ENCODE measurements at places on chromosomes 12 and 14. TPM values are rescaled to one million over a fixed set of nuclear protein-coding genes. Genes with fewer than 3 reads are reported as not detected.

DNA sequence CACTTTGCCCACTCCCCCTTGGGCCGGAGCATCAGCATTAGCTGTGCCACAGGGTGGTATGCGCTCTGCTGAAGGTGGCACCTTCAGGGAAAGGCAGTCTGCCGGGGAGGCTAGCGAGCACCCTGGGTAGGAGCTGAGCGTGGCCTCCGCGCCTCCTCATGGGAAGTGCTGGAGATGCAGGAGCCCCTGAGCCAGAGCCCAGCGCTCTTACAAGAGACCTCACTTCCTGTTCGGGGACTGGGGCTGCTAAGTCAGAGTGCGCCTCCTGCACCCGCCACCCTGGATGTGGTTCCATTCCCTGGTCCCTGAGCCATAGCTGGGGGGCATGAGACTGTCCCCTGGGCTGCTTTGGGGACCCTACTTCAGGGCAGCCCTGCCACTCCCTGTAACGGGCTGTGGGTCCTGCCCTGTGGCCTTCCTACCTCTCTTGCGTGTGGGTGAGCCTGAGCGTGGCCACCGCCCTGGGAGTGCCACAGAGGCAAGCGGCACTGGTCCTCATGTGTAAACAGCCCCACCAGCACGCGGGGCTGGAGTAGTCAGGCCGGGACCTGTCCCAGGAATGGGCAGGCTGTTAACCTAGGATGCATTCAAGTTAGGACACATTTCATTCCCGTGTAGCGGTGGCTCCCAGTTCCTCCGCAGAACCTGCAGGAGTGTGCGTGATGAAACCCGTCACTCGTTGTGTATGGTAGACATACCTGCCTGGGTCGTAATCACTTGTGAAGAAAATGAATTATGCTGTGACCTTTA is 19.4 kb downstream of the COA8 start:
- no peak overlapping the region for H3K27ac ChIP-seq
- H3K4me1 ChIP-seq = peaks cover 3% of the 10 kb centered on the region
- H3K4me3 ChIP-seq = no peak overlapping the region
- H3K36me3 ChIP-seq = peaks cover 12% of the 10 kb centered on the region
- no peaks in the 10 kb centered on the region for H3K27me3 ChIP-seq

DNA sequence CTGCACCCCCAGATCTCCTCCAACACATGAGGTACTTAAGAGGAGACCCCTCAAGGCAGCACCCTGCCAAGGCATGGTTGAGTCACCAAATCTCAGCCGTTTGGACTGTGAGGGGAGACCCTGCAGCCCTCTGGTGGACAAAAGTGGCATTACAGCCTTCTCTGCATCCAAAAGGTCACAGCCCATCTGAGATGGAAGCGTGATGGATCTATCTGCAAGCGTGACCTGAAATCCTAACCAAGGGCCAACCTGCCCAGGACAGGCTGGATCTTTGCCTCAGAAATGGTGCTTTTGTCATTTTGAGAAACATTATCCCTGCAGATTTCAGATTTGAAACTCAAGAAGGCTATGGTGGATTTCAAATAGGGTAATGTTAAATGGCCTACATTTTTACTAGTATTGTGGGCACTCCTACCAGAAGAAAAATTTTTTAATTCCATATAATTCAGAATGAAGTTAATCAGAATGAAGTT is 23.7 kb upstream of the DHRS4 start:
- peak; percentile 74 for DNase-seq
- H3K4me1 ChIP-seq = no peaks in the 10 kb centered on the region
- no peaks in the 10 kb centered on the region for H3K36me3 ChIP-seq
- no peak overlapping the region for H3K27ac ChIP-seq

DNA sequence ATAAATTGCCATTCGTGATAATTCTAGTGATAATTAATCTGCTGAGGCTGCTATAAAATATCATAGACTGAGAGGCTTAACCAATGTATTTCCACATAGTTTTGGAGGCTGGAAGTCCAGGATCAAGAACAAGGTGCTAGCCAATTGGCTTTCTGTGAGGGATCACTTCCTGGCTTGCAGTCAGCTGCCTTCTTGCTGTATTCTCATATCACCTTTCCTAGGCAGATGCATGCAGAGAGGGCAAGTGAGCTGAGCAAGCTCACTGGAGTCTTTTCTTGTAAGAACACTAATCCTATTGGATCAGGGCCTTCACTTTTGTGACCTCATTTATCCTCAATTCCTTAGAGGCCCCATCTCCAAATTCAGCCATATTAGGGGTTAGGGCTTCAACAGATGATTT is 640.7 kb downstream of the DIO2 start:
- H3K36me3 ChIP-seq = no peaks in the 10 kb centered on the region
- no peaks in the 10 kb centered on the region for H3K4me1 ChIP-seq
- H3K27ac ChIP-seq = no peak overlapping the region

DNA sequence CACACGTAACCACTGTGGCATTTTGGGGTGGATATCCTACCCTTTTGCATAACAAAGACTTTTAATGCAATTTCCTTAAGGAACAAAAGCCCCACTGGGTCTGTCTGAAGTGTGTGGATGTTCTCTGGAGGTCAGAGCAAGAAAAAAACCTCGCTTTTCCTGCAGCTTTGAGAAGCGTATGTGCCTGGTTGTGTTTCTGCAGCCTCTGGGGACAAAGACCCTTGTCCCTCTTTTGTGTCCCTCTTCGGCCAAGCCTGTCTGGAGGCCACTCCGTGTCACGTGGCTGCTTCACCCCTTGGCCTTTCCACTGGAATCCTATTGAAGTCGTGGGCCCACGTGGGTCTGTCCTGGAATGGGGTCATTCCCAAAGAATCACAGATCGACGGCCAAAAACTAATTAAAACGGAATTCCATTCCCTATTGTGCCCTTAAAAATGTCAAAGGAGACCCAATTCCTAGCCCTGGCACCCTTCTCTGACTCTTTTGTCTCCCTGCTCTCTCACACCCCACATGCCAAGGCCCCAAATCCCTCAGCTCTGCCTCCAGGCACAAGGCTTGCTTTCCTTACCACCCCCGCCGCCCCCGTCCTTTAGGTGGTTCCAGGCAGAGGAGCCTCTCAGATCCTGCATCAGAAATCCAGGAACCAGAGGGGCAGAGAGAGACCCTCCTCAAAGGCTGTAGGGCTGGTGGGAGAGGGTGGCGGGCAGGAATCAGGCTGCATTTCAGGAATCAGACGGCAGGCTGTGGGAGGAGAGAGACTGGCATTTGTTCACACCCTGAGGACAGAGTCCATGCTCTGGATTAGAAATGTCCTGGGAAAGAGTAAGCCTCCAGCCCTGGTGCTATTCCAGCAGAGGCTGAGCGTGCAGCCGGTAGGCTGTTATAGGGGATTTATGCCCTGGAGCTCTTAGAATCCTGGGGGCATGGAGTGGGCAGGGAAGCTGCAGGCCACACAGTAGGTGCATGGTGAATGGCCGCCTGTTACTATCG is 12.6 kb upstream of the CYP46A1 start:
- peaks cover 10% of the 10 kb centered on the region for H3K27me3 ChIP-seq
- no peak overlapping the region for H3K4me3 ChIP-seq
- no peaks in the 10 kb centered on the region for H3K36me3 ChIP-seq
- H3K4me1 ChIP-seq = no peaks in the 10 kb centered on the region
- no peak for DNase-seq

- no peaks in the 10 kb centered on the region for H3K36me3 ChIP-seq
- no peak overlapping the region for H3K27ac ChIP-seq
- H3K27me3 ChIP-seq = no peaks in the 10 kb centered on the region
- no peak overlapping the region for H3K4me3 ChIP-seq
These were observed 60.0 kb upstream of the PNMA1 start for GRCh38 chr14:73774241-73774570.

DNA sequence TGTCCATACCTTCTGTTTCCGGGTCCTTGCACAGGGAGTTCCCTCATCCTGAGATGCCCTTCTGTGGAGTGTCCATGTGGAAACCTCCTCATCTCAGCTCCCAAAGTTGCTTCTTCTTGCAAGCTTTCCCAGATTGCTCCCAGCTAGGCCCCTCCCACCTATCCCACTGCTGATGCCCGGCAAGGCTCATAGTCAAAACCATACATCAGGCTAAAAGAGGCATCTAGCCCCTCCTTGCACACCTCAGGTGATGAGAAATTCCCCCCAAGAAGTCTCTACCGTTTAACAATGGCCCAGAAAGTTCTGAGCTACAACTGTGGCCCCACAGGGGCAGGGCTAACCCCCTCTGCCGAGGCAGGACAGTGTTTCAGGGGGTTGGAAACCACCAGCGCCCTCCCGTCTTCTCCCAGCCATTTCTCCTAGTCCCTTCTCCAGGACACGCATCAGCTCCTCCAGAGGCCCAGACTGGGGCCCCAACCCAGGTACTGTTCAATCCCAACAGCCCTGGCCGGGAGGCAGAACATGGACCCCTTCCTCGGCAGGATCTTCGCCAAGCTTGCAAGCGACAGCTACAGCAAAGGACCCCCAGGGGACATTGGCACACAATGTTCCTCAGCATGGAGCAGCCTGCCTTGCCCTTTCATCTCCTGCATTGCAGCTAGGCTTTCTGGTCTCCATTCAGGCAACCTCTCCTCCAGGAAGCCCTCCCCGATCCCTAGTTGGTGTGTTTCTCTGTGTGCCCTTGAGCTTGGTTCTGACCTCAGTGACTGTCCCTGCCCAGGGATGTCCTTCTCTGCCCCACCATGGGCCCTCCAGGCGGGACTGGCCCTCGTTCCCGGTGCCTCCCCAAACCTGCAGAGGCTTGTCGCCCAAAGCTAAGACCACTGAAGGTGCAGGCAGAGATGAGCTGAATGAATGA is 4.5 kb upstream of the BEGAIN start:
- peaks cover 13% of the 10 kb centered on the region for H3K27me3 ChIP-seq
- H3K27ac ChIP-seq = no peak overlapping the region
- H3K4me1 ChIP-seq = peaks cover under 1% of the 10 kb centered on the region
- H3K4me3 ChIP-seq = no peak overlapping the region
- no peaks in the 10 kb centered on the region for H3K36me3 ChIP-seq

DNA sequence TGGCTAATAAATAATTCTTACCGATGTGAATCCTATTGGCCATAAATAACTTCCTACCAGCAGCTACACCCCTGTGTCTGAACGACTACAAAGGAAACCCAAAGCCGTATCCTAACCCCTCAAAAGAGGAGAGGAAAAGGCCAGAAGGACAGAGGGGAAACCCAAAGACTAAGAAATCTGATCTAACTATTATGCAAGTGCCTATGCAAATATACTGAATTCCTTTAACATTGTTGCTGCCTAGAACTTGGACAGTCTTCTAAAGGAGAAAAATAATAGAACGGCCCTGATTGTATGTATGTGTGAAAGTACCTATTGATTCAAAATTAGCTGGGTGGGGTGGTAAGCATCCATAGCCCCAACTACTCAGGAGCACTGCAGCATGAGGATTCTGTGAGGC is 997 bp downstream of the PLEKHG7 start:
- H3K27me3 ChIP-seq = no peaks in the 10 kb centered on the region
- H3K36me3 ChIP-seq = no peaks in the 10 kb centered on the region
- no peak overlapping the region for H3K27ac ChIP-seq
- DNase-seq = no peak

- H3K36me3 ChIP-seq = no peaks in the 10 kb centered on the region
- H3K4me3 ChIP-seq = no peak overlapping the region
- DNase-seq = no peak
- no peaks in the 10 kb centered on the region for H3K27me3 ChIP-seq
- no peaks in the 10 kb centered on the region for H3K4me1 ChIP-seq
These were observed 46.9 kb downstream of the PRMT8 start for GRCh38 chr12:3537719-3538465.

- H3K27ac ChIP-seq = no peak overlapping the region
- DNase-seq = no peak
- H3K27me3 ChIP-seq = no peaks in the 10 kb centered on the region
These were observed 7.4 kb downstream of the TMEM106C start for GRCh38 chr12:47970843-47971242.

- peak; percentile 6 for DNase-seq
- H3K4me1 ChIP-seq = peaks cover 27% of the 10 kb centered on the region
- H3K27ac ChIP-seq = no peak overlapping the region
- H3K27me3 ChIP-seq = peaks cover 14% of the 10 kb centered on the region
- no peak overlapping the region for H3K4me3 ChIP-seq
These were observed 121.0 kb downstream of the FBXL14 start for GRCh38 chr12:1473418-1473817.

DNA sequence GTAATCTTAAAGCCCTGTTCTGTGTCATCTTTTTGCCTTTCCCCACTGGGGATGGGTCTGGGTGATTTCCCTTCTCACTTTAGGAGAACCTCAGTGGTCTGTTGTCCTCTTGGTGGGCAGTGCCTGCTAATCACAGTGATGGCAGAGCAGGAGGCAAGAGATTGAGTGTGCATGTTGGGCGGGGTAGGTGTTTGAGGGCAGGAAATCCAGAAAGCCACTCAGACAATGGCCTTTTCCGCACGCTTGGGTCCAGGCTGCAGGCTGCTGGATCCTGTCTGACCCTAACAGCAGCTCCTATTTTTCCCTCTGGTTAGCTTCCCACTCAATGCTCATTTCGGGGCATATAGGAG is 13.7 kb upstream of the ITGA5 start:
- H3K36me3 ChIP-seq = no peaks in the 10 kb centered on the region
- H3K27ac ChIP-seq = peak overlapping the region; percentile 91
- DNase-seq = peak; percentile 85
- peaks cover 53% of the 10 kb centered on the region for H3K4me1 ChIP-seq

GRCh38 chr14:38255673-38256532 is at the start of gene CLEC14A:
CLEC14A (minus strand) TSS chr14:38256093; CDS start chr14:38256022, 71 bp downstream.
- peaks cover 20% of the 10 kb centered on the region for H3K4me1 ChIP-seq
- H3K27ac ChIP-seq = peak within 1 kb of the TSS; percentile 89
- peaks cover 11% of the 10 kb centered on the region for H3K36me3 ChIP-seq
- DNase-seq = peak; percentile 100
- peak within 1 kb of the TSS; percentile 100 for H3K4me3 ChIP-seq

DNA sequence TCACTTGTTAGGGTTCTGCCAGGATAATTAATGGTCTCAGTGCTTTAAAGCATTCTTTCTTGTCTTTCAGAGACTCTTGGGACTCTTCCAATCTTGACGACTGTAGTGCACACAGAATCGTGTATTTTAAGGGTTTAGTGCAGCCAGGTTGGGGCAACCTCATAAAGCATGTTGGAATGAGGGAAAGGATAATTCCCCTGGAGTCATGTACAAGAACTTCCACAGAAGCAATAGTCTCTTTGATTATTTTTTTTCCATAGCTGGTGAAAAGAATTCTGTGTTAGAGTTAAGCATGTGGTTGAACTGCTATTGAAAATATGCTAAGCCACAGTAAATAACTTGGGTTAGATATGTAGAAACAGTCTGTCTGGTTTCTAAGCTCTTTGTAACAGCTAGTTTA is 246.8 kb upstream of the DAAM1 start:
- no peak overlapping the region for H3K27ac ChIP-seq
- H3K4me3 ChIP-seq = no peak overlapping the region
- no peak for DNase-seq
- no peaks in the 10 kb centered on the region for H3K4me1 ChIP-seq
- no peaks in the 10 kb centered on the region for H3K36me3 ChIP-seq

Gene REP15
- 4.8 TPM for total RNA-seq

GRCh38 chr12:6088921-6089747 is 35.3 kb downstream of the VWF start:
- H3K4me3 ChIP-seq = no peak overlapping the region
- H3K27me3 ChIP-seq = no peaks in the 10 kb centered on the region
- H3K36me3 ChIP-seq = peaks cover 39% of the 10 kb centered on the region
- peaks cover 89% of the 10 kb centered on the region for H3K4me1 ChIP-seq
- H3K27ac ChIP-seq = peak overlapping the region; percentile 68

- H3K27me3 ChIP-seq = no peaks in the 10 kb centered on the region
- H3K27ac ChIP-seq = no peak overlapping the region
- H3K4me3 ChIP-seq = no peak overlapping the region
- no peak for DNase-seq
- no peaks in the 10 kb centered on the region for H3K36me3 ChIP-seq
- H3K4me1 ChIP-seq = no peaks in the 10 kb centered on the region
These were observed 501.2 kb downstream of the GALC start for GRCh38 chr14:87491816-87492215.
